ENCODE measurements at places on chromosomes 2 and 18. TPM values are rescaled to one million over a fixed set of nuclear protein-coding genes. Genes with fewer than 3 reads are reported as not detected.

The GRHL1 gene
- 0.88 TPM for total RNA-seq

- H3K27ac ChIP-seq, result no peak overlapping the region
- no peaks in the 10 kb centered on the region for H3K27me3 ChIP-seq
- H3K36me3 ChIP-seq, result no peaks in the 10 kb centered on the region
- H3K4me3 ChIP-seq, result no peak overlapping the region
- no peak for DNase-seq
Measured at GRCh38 chr2:204491528-204491927, 53.7 kb upstream of the PARD3B start.

- H3K27ac ChIP-seq, result no peak overlapping the region
- H3K4me1 ChIP-seq, result no peaks in the 10 kb centered on the region
- peaks cover 29% of the 10 kb centered on the region for H3K27me3 ChIP-seq
- H3K36me3 ChIP-seq, result no peaks in the 10 kb centered on the region
- DNase-seq, result no peak
Measured at GRCh38 chr2:196590286-196590685, 49.2 kb upstream of the CCDC150 start.

The CERKL gene
- total RNA-seq, result not detected

The GPAT2 gene
- 33.6 TPM for total RNA-seq

The DHX57 gene
- 21.3 TPM for total RNA-seq

The SEPTIN10 gene
- 0.31 TPM for total RNA-seq

The GTF2A1L gene
- not detected for total RNA-seq

DNA sequence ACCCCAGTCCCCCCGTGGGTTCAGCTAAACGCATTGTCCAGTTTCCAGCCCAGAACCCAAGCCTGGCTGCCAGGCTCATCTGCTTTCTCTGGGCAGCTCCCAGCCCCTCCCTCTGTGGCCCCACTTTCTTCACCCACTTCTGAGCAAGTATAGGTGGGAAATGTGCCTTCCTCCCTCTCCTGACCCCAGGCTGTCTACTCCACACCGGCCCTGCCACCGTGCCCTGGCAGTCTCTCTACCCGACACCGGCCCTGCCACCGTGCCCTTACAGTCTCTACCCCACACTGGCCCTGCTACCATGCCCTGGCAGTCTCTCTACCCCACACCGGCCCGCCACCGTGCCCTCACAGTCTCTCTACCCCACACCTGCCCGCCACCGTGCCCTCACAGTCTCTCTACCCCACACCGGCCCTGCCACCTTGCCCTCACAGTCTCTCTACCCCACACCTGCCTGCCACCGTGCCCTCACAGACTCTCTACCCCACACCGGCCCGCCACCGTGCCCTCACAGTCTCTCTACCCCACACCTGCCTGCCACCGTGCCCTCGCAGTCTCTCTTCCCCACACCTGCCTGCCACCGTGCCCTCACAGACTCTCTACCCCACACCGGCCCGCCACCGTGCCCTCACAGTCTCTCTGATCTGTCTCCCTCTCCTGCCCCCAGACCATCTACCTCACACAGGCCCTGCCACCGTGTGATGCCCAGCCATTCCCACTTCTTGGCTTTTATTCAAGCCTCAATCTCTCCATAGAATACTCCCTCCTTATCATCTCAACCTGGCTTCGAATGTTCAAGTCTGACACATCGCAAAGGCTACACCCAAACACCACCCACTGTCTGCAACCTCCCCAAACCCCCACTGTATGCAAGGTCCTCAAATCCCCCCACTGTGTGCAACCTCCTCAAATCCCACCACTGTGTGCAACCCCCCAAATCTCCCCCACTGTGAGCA lies 108.9 kb downstream of the TPO start:
- no peak for DNase-seq
- H3K27ac ChIP-seq, result no peak overlapping the region
- H3K4me3 ChIP-seq, result no peak overlapping the region
- peaks cover 27% of the 10 kb centered on the region for H3K4me1 ChIP-seq
- no peaks in the 10 kb centered on the region for H3K36me3 ChIP-seq

All from CD8-positive, alpha-beta memory T cell (primary cell).